Muscle of arm (tissue), 14 donors: ENCODE measurements at places on chromosomes 2 and 18. TPM values are rescaled to one million over a fixed set of nuclear protein-coding genes. Genes with fewer than 3 reads are reported as not detected.

DNA sequence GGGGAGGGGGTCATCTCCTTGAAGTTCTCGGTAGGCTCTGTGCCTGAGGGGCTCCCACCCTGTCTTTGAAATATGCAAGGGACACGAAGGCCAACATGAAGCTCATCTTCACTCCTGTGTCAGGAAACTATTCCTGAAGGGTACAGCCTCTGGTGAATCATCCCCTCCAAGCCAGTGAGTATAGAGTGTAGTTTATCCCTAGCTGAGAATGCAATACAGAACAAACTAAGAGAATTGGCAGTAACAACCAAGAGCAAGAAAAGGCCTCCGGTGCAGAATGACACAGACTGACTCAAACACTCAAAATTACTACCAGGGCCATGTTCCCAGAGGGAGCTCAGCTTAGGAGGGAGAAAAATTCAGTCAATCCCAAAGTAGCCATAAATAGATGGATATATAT, 413.3 kb downstream of the BCL11A start:
- DNase-seq: no peak

DNA sequence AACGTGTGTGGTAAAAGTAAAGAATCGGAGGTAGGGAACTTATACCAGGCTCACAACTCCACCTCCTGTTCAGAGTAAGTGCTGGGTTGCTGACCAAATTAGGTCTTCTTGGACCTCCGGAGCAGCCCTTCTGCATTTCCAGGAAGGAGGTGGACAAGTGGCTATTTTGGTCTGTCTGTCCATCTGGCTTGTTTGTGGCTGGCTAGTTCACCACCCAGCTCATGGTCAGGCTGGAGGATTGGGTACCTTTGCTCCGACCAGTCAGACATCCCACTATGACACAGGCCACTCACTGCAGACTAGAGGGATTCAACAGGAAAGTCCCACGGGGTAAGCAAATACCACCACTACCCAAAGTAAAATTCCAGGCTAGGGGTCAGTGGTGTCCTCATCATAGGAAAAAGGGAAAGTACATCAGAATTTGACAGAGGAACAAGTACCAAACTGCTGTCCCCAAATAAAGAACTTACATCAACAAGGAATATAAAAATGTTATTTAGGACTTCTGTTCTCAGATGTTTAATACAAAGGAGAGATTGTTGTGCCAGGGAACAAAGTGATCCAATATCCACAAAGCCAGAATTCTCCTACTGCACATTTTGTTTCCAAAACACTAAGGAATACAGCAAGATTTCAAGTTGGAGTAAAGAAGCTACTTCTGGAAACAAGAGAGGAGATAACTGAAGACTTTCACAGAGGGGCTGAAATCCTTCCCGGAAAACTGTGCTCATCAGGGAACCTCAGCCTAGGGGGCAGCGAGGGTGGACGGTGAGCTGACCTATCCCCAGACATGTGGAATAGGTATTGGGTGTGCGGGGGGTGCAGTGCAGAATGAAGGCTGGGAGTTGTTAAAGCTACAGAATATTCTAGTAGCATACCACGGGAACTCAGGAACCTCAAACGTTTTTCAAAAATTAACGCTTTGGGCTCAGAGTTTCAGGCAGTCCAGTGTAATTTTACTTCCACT, 56.9 kb downstream of the BCL2 start:
- DNase-seq: no peak

Gene KRTCAP3
- 3.8 TPM for polyA plus RNA-seq

Gene ALK
- polyA plus RNA-seq: 0.13 TPM

Gene TEX44
- polyA plus RNA-seq: not detected

GRCh38 chr18:29494371-29494770, 1317.4 kb upstream of the CDH2 start:
- no peak for DNase-seq

GRCh38 chr18:13136904-13137669, 81.5 kb upstream of the LDLRAD4 start:
- peak; percentile 53 for DNase-seq

GRCh38 chr2:134399096-134399495, 145.2 kb downstream of the MGAT5 start:
- DNase-seq: no peak

Gene PLGLB2
- polyA plus RNA-seq: 2.6 TPM

GRCh38 chr18:44685296-44685695, 4.6 kb downstream of the SETBP1 start:
- DNase-seq: no peak

Gene IL1RL2
- polyA plus RNA-seq: 0.48 TPM

- DNase-seq: no peak
These were observed 103.9 kb upstream of the DCC start for GRCh38 chr18:52236131-52236530.

DNA sequence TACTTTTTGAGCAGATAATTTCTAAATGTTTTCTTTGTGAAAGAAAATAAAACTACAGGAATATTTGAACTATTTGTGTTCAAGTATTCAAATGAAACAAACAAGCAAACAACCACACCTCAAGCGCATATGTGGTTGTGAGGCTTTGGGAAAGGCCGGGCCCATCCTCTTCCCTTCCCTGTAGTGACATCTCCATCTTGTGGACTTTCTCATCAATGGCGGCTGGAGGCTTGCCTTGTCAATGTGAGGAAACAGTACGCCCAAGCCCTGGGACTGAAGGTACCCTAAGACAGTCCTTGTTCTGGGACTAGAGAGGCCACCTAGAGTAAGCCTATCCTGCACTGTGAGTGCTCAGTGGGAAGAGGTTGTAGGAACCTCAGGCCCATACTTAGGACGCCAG, 166.8 kb downstream of the TPGS2 start:
- no peak for DNase-seq

Gene FAP
- polyA plus RNA-seq: 105 TPM

Gene OBSL1
- polyA plus RNA-seq: 137 TPM

GRCh38 chr2:174224665-174225288, 23.6 kb downstream of the OLA1 start:
- no peak for DNase-seq

- no peak for DNase-seq
These were observed 181.6 kb downstream of the SMAD7 start for GRCh38 chr18:48769006-48769636.

- DNase-seq: no peak
These were observed 248.0 kb downstream of the TMEM182 start for GRCh38 chr2:103009871-103010270.

DNA sequence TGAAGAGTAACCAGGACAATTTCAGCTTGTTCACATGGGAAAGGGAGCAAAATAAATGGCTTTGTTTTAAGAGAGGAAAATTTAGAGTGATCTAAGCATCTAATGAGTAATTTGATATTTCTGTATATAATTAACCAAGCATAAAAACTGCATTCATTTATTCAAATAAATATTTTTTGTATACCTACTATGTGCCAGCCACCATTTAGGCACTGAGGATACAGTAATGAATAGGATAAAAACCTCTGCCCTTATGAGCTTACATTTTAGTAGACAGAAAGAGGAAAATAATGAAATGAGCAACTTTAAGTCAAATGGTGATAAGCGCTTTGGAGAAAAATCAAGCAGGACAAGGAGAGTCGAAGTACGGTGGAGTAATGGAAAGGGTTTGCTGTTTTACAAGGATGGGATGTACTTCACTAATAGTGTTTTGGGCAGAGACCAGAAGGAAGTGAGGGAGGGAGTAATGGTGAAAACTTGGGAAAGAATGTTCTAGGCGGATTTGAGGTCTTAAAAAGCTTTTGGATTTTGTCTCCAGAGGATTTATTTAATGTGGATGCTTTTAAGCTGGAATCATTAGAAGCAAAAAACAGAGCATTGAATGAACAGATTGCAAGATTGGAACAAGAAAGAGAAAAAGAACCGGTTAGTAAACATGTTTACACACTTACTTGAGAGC, 17.4 kb downstream of the NDC80 start:
- DNase-seq: no peak

Gene UGT1A4
- not detected for polyA plus RNA-seq

- DNase-seq: no peak
These were observed 206.9 kb upstream of the FSIP2 start for GRCh38 chr2:185531721-185532120.

- no peak for DNase-seq
These were observed 18.8 kb upstream of the TNS1 start for GRCh38 chr2:218021536-218022071.

- DNase-seq: no peak
These were observed 183.8 kb downstream of the DYSF start for GRCh38 chr2:71637168-71637567.

Gene C1QL2
- not detected for polyA plus RNA-seq

DNA sequence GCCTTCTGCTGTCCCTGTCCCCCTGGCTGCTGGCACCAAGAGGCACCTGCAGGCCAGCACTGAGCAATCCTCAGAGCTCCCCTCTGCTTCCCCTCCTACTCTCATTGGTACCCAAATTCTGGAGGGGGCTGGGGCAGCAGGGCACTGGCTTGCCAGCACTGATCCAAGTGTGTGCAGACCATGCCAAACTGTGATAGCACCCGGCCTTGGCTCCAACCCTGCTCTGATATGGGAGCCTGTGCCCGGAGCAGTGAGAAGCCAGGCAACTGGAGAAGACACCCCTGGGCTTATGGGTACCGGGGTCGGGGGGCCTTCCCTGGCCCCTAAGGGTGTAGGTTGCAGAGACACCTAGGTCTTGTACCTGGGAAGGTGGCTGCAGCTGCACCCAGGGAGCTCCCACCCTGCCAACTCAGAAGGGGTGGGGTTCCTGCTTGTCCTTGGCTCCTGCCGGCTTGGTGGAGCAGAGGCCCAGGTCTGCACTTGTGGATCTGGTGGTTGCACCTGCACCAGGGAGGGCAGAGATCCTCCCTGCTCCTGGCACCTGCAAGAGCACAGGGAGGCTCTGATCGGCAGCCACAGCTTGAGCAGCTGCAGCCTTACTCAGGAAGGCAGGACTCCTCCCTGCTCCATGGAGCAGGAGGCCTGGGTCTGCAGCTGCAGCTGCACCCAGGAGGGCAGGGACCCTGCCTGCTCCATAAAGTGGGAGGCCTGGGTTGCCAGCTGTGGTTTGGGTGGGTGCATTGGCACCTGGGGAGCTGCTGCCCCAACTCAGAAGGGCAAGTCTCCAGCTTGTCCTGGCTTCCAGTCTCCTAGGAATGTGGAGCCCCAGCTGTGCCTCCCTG, 96.3 kb downstream of the BCL2L11 start:
- DNase-seq: no peak

Gene DSG1
- polyA plus RNA-seq: 0.50 TPM

DNA sequence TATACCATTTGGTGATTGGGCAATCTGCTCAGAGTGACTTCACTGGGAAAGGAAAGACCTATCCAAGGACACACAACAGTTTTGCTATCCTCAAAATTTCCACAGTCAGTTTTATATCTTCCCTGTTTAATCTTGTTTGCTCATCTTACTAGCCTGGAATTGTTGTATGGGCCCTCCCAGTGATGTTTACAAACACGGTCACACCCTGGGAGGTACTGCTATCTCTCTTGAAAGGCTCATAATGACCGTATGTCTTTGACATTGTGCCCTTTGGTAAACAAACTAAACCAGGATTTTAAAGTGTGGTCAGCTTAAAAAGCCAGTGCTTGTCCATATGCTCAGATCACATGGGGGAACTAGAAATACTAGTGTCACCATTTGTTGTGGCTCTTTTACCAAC, 277.0 kb downstream of the CDH2 start:
- no peak for DNase-seq

Gene IL18RAP
- polyA plus RNA-seq: 0.14 TPM

Gene TWIST2
- not detected for polyA plus RNA-seq

Gene C2orf92
- polyA plus RNA-seq: 16.8 TPM

DNA sequence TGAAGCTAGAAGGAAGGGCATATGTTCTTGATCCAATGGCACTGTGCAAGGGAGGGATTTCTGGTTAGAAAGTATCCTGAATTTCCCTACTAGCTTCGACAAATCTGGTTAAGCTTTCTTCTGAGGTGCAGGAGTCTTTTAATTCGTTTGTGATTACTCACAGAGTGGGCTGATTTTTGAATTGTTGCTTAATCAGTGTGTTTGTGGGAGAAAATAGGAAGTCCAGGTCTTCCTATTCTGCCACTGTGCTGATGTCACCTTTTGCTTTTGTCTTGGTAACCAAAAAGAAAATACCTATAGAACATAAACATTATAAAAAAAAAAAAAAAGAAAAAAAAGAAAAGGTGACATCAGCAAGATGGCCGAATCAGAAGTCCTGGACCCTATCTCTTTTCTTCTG, 1008.6 kb downstream of the TSN start:
- no peak for DNase-seq

DNA sequence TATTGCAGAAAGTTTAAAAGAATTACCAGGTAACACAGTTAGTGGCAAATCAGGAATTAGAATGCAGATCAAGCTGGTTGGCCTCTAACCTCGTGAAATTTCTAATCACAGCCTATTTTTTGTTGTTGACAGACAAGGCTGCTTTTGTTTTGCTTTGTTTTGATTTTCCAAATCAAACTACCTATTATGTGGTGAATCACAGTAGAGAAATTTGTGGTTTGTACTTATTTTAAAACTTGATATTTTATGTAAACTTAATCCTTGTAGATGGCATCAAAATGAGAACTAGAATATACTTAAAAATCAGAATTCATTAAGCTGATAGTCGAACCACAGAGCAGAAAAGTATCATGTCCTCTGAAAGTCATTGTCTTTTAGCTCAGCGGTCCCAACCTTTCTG, 258.1 kb downstream of the CTNNA2 start:
- no peak for DNase-seq

Gene UGT1A5
- polyA plus RNA-seq: not detected

- no peak for DNase-seq
These were observed 148.5 kb downstream of the LNPK start for GRCh38 chr2:175853616-175853890.

- DNase-seq: no peak
These were observed 10.3 kb upstream of the SNED1 start for GRCh38 chr2:240988146-240988545.

Gene CROCC2
- polyA plus RNA-seq: 0.70 TPM

GRCh38 chr2:240626531-240627300, 1.4 kb downstream of the GPR35 start:
- DNase-seq: no peak

- DNase-seq: no peak
These were observed 2.4 kb upstream of the ADCYAP1 start for GRCh38 chr18:902229-902628.

DNA sequence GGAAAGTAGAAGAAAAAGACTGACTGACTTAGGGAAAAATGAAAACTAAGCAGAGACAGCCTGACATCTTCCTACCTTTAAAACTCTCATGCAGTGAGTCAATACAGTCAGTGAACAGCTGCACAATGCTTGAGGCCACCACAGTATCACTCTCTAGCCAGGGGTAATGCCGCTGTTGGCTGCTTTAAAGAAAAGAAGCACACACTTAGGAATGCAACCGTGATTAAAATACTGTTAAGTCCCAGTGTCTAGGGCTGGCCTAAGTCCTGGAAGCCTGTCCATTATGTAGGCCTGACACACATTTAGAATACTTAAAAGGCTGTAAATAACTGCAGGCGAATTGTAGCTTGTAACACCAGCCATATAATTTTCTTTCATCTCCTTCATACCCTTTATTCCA, 50.7 kb downstream of the SIGLEC15 start:
- DNase-seq: no peak

DNA sequence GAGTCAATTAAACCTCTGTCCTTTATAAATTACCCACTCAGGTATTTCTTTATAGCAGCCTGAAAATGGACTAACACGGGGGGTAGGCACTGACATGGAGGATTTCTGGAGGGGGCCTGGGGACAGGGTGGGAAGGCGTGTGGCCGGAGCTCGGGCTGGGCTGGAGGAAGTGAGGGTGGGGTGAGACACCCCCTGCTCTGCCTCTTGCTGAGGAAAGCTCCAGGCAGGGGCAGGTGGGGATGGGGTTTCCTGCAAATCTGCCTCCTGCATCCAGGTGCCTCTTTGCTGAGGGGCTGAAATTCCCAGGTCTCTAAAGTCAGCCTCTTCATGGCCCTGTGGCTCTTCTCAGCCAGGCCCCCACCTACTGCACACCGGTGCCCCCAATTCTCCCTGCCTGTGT, 25.7 kb upstream of the OTOS start:
- DNase-seq: no peak

GRCh38 chr2:27537287-27537686, 40.6 kb downstream of the GCKR start:
- no peak for DNase-seq
